Frontal cortex (tissue), 4 donors: ENCODE measurements at places on chromosomes 4 and X. TPM values are rescaled to one million over a fixed set of nuclear protein-coding genes. Genes with fewer than 3 reads are reported as not detected.

GRCh38 chr4:31175242-31175910, 455.2 kb downstream of the PCDH7 start:
- no peak for DNase-seq

The POU3F4 gene
- 16.3 TPM for total RNA-seq

The ALAS2 gene
- total RNA-seq, result 50.1 TPM

The TMEM175 gene
- 18.8 TPM for total RNA-seq

DNA sequence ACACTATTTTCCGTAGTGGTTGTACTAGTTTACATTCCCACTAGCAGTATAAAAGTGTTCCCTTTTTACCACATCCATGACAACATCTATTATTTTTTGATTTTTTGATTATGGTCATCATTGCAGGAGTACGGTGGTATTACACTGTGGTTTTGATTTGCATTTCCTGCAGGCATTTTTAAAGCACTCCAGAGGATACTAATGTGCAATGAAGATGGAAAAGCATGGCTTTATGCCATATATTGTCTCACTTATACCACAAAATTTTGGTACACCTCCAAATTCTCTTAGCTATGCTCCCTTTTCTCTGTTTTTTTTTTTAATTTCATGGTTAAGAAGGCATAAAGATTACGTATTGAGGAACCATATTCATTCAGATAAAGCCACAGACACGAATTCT, 35.1 kb upstream of the NPY2R start:
- no peak for DNase-seq

DNA sequence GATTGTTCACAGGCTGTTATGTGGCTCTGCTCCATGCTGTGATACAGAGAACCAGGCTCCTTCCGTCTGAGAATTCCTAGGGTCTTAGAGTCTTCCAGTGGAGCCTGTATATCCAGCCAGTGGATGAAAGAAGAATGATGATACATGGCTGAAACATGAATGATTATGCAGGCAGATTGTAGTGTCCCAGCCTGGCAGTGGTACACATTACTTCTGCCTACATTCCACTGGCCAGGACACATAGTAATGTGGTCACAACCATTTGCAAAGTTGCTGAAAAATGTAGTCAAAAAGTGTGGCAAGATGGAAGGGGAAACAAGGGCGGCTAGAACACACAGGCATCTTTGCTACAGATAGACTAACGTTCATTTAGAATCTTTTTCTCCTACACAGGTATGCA, 4.5 kb upstream of the GBA3 start:
- DNase-seq, result no peak

The ANK2 gene
- 477 TPM for total RNA-seq

- no peak for DNase-seq
These were observed 105.7 kb downstream of the PSAPL1 start for GRCh38 chr4:7328913-7329638.

The TGIF2LX gene
- not detected for total RNA-seq

GRCh38 chrX:4358577-4358976, 645.1 kb upstream of the PRKX start:
- no peak for DNase-seq

GRCh38 chr4:169208516-169208915, 62.2 kb downstream of the SH3RF1 start:
- DNase-seq, result no peak

The RRH gene
- total RNA-seq, result 0.41 TPM

DNA sequence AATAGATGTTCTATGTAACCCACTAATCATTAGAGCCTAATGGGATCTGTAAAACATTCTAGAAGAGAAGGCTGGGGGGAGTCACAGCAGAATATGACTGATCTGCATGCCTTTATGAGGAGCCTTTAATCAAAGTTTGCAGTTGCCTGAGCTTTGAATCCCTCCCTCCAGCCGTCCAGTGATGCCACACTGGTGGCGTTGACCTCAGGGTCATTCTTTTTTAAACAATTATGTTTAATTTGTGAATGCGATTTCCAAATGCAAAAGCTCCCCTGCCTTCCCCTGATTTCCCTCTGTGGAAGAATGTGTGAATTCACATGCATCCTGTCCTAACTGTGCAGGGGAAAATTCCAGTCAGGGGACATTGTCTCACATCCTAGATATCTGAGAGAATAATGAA, 199.7 kb upstream of the GPR101 start:
- no peak for DNase-seq

The TSR2 gene
- 13.0 TPM for total RNA-seq

The ATP11C gene
- total RNA-seq, result 54.2 TPM

DNA sequence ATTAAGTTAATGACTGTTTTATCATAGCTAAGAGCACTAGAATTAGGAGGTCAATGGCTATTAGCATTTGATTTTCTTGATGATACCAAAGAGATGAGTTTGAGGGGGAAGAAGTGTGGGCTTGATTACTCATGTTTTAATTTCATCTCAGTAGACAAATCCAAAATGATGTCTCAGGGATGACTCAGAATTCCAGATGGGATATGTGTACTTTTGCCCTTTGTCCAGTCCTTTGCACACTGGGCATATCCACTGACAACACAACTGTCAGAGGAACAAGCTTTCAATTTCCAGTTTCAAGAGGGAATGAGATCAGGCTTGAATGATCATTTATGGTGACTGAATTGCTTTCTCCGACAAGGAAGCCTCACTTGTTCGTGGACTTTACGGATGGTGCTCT, 325.3 kb upstream of the FTHL17 start:
- DNase-seq, result no peak

The LEF1 gene
- total RNA-seq, result 6.1 TPM

GRCh38 chrX:15653961-15654360, 10.6 kb downstream of the CLTRN start:
- DNase-seq, result no peak

DNA sequence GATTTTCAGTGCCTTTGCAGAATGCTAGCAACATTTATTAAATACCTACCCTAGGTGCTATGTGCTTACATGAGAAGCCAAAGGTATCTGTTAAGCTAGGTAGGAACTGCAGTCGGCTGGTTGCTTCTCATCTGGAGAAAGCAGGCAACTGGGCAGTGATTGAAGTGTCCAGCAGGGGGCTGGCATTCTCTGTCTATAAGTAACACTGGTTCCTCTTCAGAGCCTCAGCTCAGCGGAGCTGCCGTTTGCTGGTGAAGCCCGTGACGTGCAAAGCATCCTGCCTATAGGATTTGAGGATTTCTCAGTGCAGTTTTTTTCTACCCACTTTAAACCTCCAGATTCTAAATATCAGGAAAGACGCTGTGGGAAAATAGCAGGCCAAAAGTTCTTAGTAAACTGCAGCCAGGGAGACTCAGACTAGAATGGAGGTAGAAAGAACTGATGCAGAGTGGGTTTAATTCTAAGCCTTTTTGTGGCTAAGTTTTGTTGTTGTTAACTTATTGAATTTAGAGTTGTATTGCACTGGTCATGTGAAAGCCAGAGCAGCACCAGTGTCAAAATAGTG, at the start of gene GRPR:
Gene GRPR, plus strand, starts transcription at position 344 of the 565 bp plus-strand sequence. CDS start 389 bp downstream, outside the sequence.
- DNase-seq, result no peak

DNA sequence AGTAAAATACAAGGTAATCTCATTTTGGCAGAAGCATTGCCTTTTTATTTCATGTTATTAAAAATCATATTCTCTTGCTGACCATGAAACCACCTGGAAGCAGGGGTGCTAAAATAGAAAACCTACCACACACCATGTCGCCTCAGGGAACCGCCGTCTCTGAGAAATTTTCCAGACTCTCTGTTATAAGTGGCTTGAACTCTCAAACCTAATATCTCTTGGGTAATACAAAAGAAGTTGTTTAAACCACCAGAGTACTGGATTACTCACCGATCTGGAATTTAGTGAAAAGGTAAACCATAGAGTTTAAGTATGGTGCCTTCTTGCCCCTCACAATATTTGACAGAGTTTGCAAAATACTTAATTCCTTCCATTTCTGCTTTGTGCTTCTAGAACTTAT, 27.7 kb downstream of the ENPP6 start:
- DNase-seq, result no peak

The FGFBP2 gene
- total RNA-seq, result not detected

The CXCL11 gene
- not detected for total RNA-seq

DNA sequence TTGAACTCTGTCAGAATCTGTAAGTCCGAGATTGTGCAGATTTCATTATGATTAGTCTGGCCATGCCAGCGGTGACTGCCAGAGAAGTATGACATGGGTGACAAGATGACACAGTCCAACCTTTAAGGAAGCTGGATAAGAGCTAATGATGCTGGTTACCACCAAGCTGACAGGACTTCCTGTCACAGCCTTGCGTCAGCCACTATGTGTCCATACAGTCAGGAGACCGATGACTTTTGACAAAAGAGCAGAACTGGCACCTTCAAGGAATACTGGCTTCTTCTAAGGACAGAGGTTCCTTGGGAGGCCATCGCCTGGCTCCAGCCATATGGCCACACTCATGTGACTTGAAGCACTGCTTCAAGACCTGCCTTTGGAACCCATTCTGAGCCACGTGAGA, 67.2 kb upstream of the TFDP3 start:
- DNase-seq, result no peak

The USP38 gene
- 20.0 TPM for total RNA-seq

GRCh38 chrX:123859846-123860838, at the start of gene XIAP:
Gene XIAP, plus strand, starts transcription at chrX:123860053. Its CDS starts 25,610 bp downstream, at chrX:123885663.
- DNase-seq, result peak; percentile 74

DNA sequence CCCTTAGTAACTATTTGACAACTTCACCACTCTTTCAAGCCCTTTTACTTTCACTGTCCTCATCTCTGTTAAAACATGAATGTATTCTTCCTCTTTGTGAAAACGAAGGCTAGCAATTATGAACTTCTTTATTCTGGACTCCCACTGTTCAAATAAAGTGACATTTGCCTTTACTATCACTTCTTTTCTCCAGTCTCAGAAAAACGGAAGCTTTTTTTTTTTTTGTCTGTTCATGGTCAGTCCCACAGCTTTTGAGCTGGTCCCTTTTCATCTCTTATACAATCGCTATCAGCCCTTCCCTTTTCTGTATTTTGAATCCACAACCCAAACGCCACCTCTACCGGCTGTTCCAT, 327.7 kb downstream of the DKK2 start:
- DNase-seq, result no peak

GRCh38 chr4:1398681-1399507, 7.3 kb downstream of the NKX1-1 start:
- no peak for DNase-seq

DNA sequence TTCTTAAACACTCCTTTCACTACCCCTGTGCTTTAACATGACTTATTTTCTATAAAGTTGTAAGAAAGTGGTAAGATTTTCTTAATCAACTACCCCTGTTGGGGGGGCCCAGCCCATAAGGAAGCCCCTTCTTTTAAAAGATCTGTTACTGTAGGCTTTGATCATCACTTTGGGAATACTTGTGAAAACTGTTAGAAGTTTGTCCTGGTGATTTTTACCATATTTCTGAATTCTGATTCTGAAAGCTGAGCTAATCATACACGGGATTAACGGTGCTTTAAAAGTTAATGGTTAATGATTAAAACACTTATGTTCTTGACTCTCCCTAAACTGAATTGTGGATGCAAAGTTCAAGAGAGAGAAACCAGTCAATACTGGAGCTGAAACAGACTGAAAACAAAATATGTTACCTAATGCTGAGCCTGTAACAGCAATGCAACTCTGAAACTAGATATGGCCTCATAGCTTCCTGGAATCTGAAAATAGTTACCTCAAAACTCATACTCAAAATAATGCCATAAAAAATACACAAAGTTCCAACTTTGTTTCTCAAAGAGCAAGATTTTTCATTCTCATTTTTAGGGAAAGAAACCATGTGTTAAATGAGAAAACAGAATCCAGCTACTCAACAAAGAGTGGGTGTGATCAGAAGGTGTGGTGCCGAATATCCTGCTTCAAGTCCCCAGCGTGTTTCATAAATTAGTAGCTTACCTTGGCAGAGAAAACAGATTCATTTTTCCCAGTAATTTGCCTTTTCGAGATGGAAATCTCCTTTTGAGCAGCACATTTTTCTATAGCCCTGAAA, 31.6 kb downstream of the ADH7 start:
- no peak for DNase-seq

The HOPX gene
- 78.7 TPM for total RNA-seq

- DNase-seq, result no peak
These were observed 32.9 kb downstream of the STIM2 start for GRCh38 chr4:26893491-26893890.

- DNase-seq, result no peak
These were observed 524.9 kb upstream of the HTR2C start for GRCh38 chrX:114058988-114059418.

- no peak for DNase-seq
These were observed 239.0 kb upstream of the JADE1 start for GRCh38 chr4:128570387-128570975.
